ENCODE measurements at places on chromosomes 11 and 22.
A peak's percentile ranks its signal among the peaks of the same experiment; 100 is the strongest.

GRCh38 chr11:134730561-134731212 is 318.6 kb upstream of the B3GAT1 start:
- no peak for DNase-seq

DNA sequence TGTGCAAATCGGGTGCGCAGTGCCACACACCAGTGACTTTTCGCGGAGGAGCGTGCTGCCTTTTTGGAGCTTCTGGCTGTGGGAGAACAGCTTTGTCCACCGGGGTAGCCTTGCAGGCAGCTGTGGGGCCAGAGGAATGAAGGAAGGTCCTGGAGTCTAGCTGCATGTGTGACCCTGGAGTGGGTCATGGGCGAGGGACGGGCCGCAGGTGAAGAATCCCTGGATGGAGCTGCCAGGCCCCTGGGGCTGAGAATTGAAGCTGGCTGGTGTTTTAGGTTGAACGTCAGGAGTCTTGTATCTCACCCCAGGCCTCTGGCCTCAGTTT is 8.6 kb downstream of the CCND1 start:
- no peak for DNase-seq

DNA sequence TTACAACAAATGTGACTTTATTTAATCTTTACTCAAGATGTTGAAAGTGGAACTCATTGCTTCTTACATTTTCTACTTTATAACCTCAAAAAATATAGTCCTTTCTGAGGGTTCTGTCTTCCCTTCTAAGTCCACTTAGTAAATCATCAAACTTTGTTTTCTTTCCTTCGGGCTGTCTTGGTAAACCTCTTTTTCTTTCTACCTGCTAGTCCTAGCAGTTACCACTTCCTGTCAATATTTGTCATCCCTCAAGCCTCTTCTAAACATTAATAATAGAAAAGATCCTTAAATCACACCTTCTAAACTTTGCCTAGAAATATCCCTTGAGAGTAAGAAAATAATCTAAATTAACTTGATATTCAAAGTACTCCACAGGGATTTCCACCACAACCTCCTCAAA is 580.4 kb downstream of the CNTN5 start:
- no peak for DNase-seq

DNA sequence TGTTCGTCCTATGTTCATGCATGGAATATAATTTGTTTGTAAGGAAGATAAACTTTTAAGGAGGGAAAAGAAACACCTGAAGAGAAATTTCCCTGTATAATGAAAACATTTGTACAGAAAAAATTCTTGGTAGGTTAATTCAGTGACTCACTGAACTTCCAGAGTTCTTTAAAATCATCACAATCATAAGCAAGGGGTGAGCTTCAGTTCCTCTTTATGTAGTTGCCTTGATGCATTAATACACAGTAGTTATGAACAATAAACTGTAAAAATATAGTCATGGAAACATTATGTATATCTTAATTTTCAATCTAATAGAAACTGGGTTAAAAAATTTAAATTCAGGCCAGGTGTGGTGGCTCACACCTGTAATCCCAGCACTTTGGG is 1.1 kb upstream of the C11orf65 start:
- no peak for DNase-seq

DNA sequence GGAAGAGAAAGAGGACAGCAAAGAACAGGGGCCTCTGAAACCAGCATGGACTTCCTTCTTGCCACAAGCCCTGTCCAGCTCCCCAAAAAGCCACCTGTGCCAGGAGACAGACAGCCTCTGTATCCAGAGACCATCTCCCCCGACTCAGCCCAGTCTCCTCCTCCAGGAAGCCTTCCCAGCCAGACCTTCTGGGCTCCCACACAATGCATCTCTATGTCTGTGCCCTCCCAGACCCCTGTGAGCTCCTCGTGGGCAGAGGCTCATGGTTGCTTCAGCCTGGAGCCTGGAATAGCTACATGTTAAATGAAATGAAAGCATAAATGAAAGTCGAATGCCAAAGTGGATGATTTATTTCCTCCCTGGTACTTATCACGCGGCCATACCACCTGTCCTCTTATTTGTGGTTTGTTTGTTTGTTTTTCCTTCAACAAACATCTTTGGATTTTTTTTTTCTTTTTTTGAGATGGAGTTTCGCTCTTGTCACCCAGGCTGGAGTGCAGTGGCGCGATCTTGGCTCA is 7.3 kb upstream of the ARAP1 start:
- DNase-seq, result no peak

DNA sequence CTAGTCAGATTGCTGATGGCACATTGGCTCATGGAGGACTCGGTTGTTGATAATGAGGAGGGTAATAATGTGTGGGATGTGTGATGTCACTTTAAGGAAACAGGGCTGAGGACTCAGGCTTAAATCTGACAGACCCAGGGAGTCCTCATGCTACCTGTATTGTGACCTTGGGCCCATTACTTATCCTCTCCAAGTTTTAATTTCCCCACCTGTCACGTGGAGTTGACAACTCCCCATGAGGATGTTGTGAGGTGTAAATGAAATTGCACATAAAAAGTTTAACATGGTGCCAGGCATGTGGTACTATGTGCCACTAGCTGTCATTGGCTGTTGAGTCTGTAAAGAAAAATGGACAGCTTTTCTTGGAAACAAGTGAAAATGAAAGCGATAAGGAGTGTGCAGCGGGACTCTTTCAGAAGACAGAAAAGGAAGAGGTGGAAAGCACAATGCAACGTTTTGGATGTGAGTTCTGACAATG is 15.3 kb downstream of the IL10RA start:
- DNase-seq, result no peak

DNA sequence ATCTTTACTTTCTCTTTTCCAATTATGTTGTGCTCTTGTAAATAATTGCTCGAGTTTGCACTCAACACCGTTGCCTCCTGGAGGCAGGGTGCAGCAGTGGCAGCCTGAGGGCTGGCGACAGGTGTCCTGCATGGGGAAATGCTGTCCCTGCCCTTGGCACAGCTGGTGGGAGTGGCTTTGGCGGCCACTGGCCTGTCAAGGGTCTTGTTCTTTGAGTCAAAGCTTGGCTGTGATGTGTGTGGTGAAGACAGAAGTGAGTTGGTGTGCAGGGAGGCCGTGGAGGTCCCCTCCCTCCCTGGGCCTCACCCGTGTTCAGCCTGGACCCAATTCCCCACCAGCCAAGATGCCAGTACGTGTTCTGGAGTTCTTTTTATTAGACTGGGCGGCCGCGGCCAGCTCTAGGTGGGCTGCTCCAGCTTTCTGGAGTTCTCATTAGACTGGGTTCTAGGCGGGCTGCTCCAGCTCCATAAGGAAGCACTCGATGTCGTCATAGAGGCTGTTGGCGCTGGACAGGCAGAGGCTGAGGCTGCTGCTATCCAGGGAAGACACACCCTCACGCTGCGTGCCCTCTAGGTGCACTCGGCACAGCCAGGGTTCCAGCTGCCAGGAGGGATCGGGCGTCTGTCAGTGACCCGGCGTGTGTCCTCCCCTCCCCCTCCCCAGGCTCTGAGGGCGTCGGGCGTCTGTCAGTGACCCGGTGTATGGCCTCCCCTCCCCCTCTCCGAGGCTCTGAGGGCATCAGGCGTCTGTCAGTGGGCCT is 3.4 kb downstream of the IRF7 start:
- no peak for DNase-seq

DNA sequence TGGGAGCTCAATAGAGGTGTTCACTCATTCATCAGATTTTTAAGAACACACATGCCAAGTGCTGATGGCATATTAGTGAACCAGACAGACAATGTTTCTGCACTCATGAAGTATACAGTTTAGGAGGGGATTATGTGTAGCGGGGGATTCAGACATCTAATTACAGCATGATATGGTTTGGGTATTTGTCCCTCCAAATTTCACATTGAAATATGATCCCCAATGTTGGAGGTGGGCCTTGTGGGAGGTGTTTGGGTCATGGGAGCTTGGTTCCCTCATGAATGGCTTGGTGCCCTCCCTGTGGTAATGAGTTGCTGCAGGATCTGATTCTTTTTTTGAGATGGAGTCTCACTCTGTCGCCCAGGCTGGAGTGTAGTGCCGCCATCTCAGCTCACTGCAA is 8.9 kb upstream of the RAB3IL1 start:
- no peak for DNase-seq

DNA sequence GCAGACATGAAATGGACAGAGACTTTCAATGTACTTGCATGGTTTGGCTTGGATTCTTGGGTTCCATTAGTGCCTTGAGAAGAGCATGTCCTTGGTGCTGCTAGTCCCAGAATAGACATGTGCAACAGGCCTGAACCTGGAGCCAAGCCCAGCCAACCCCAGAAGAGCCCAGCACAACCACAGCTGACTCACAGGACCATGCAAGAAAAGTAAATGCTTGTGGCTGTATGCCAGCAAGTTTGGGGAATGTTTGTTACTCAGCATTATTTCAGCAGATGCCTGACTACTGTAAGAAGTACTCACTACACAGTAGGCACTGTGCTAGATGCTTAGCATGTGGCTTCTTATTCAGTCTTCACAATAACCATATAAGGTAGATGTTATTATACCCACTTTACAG is 39.2 kb upstream of the HMGXB4 start:
- DNase-seq, result no peak

GRCh38 chr11:17063171-17064002 is 14.1 kb downstream of the RPS13 start:
- DNase-seq, result no peak

- DNase-seq, result no peak
Measured at GRCh38 chr22:49629586-49630447, 197.9 kb downstream of the BRD1 start.

DNA sequence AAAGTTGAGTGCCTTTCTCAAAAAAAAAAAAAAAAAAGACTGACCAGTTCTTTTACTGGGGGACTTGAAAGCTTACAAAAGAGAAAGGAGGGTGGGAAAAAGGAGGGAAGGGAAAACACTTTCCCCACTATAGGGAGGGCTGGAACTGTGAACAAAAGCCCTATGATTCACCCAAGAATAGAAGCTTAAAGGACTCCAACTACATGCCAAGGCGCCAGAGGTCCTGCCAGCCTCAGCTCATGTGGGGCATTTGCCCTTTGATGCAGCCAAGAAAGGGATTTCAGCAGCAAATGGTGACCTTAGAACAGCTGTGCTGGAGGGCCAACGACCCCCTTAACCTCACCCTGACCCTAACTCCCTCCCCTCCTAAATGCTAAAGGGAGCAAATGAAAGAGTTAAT is 160.0 kb downstream of the NTM start:
- no peak for DNase-seq

DNA sequence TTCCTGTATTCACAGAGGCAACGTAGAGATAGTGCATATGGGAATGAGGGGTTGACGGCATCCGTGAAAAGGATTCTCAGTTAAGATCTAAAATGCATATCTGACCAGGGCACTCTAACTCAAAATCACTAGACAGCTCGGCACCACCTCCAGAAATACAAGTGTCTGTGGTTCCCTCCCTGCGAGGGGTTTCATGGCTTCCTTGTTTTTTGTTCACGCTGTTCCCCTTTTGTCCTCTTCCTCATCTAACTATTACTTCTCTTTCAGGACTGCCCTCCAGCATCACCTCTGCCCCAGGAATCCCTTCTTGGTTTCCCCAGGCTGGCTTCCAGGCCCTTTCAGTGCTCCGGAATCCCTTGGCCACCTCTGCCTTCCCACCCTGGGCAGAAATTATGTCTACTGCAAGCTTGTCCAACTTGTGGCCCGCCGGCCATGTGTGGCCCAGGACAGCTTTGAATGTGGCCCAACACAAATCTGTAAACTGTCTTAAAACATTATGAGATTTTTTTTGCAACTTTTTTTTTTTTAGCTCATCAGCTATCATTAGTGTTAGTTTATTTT is 159.9 kb downstream of the FBXO7 start:
- DNase-seq, result no peak

DNA sequence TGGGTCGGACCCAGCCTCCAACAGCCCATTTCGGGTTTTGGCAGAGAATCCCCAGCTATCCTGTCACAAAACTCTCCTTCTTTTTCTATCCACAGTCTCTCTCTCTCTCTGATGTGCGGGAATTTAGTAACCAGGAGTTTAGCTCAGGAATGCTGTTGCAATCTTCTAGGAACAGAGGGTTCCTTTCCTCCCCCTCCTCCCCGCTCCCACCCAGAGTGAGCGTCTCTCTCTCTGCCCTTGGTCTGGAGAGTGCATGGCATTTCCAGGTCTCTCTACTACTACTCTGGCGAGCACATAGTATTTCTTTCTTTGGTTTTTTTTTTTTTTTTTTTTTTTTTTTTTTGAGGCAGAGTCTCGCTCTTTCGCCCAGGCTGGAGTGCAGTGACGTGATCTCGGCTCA is 17.7 kb downstream of the APIP start:
- no peak for DNase-seq

GRCh38 chr11:105183987-105184386 is 44.4 kb upstream of the CARD18 start:
- no peak for DNase-seq

GRCh38 chr11:32894149-32894827 is 1.7 kb downstream of the QSER1 start:
- no peak for DNase-seq

DNA sequence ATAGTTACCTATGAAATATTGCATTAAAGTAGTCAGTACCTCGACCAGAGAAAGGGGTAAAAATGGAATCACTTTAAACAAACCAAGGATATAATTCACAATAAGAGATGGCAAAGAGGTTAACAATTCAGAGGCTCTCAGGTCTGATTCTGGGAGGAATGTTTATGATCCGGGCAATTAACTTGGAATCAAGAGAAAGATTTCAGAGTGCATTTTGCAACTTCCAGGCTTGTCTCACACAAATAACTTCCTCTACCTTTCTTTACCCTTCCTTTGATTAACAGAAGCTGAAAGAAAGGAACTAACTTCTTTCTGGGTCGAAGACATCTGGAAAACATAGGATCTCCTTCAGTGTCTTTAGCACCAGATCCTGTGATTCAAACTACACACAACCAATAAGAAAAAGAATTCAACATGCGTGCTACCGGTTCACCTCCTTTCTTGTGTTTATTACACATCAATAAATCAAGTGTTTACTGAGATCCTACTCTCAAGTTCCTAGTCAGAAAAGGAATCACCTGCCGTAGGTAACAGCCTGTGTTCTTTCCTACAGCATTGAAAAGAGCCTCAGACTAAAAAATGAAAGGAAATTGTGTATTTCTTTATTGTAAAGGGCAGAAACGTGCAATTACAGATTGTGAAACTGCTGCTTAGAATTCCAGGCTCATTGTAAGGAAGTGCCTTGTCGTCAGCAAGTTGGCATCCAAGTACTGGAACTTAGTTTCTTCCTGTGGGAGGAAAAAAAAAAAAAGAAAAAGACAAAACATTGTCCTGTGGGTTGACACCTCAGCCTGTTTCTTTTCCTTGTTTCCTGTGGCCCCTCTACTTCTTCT is 29.5 kb downstream of the CARD18 start:
- DNase-seq, result no peak

- DNase-seq, result no peak
Measured at GRCh38 chr11:126423154-126423553, 67.7 kb downstream of the ST3GAL4 start.

- DNase-seq, result no peak
Measured at GRCh38 chr11:100827934-100828661, 141.0 kb downstream of the ARHGAP42 start.

GRCh38 chr11:121464352-121464946 is 11.7 kb upstream of the SORL1-AS1 start:
- DNase-seq, result peak; percentile 49
